ENCODE measurements at places on chromosomes 11 and 22. TPM values are rescaled to one million over a fixed set of nuclear protein-coding genes. Genes with fewer than 3 reads are reported as not detected.
A peak's percentile ranks its signal among the peaks of the same experiment; 100 is the strongest.

DNA sequence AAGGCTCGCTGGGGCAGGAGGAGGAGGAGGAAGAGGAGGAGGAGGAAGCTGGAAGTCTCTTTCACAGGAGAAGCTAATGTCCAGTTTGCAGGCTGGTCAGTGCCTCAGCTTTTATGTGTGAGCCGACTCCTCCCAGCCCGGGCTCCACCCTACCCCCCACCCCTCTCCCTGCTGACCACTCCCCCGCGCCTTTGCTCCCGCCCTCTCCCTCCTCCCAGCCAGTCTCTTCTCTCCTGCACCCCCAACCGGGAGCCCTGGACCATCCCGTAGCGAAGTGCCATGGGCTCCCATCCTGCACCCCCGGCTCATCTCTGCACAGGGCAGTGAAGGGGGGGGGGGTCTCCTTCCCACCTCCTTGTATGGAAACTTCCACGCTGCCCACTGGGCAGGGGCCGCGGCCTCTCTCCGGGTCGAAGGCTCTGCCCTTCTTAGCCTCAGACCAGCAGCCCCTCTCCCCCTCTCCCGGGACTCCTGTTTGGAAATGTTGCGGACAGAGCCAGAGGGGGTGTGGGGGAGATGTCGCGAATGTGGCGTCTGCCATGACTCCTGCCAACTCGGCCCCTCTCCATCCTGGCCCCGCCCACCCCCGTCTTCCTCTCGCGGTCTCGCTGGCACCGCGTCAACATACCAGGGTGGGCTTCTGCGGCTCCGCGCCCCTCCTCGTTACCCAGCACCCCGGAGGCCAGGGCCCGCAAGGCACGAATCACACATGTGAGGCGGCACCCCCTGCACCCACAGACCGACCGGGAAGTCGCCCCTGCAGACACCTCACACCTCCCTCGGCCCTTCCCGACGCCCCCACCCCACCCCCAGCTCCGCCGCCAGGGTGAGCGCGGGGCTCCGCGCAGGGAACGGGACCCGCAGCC is 1.8 kb downstream of the IGF2 start:
- H3K4me1 ChIP-seq, result no peaks in the 10 kb centered on the region
- peak overlapping the region; percentile 18 for H3K27ac ChIP-seq
- DNase-seq, result peak; percentile 36
- no peaks in the 10 kb centered on the region for H3K27me3 ChIP-seq

- H3K27me3 ChIP-seq, result peaks cover 23% of the 10 kb centered on the region
- no peak overlapping the region for H3K27ac ChIP-seq
- no peak overlapping the region for H3K4me3 ChIP-seq
- no peaks in the 10 kb centered on the region for H3K36me3 ChIP-seq
- H3K4me1 ChIP-seq, result no peaks in the 10 kb centered on the region
Observed at GRCh38 chr11:119607726-119608125, 121.3 kb downstream of the NECTIN1 start.

- peaks cover 7% of the 10 kb centered on the region for H3K4me1 ChIP-seq
- no peaks in the 10 kb centered on the region for H3K27me3 ChIP-seq
- no peak for DNase-seq
- no peak overlapping the region for H3K4me3 ChIP-seq
- H3K27ac ChIP-seq, result no peak overlapping the region
- no peaks in the 10 kb centered on the region for H3K36me3 ChIP-seq
Observed at GRCh38 chr11:102476069-102476468, 23.5 kb upstream of the TMEM123 start.

GRCh38 chr11:16744128-16744725 is 5.8 kb downstream of the C11orf58 start:
- no peak for DNase-seq
- H3K36me3 ChIP-seq, result peaks cover 38% of the 10 kb centered on the region
- no peak overlapping the region for H3K27ac ChIP-seq
- H3K4me1 ChIP-seq, result 0 out of 2 replicates have a peak, but pooled peaks cover 5% of the 10 kb centered on the region
- H3K27me3 ChIP-seq, result no peaks in the 10 kb centered on the region
- no peak overlapping the region for H3K4me3 ChIP-seq

- no peaks in the 10 kb centered on the region for H3K36me3 ChIP-seq
- peaks cover 5% of the 10 kb centered on the region for H3K4me1 ChIP-seq
- no peak overlapping the region for H3K27ac ChIP-seq
- DNase-seq, result no peak
Observed at GRCh38 chr22:50578776-50579310, 616 bp upstream of the CPT1B start.

DNA sequence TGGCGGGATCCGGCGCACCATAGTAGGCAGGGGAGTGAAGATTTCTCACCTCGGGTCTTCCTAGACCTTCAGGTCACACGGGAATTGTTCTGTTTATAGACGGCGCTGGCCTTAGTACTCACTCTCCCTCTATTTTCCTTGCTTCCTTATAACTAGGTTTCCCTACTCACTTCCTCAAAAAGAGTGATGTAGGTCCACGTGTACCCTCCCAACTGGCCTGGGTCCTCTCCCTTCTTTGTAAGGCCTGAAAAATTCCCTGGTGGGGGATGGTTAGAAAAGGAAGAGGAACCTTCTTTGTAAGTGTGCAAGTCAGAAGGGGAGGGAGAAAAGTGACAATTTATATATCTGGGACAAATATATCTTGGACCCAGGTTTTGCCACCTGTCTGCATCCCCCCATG is 2.9 kb upstream of the TMEM9B start:
- peaks cover 10% of the 10 kb centered on the region for H3K4me1 ChIP-seq
- no peaks in the 10 kb centered on the region for H3K27me3 ChIP-seq
- H3K36me3 ChIP-seq, result no peaks in the 10 kb centered on the region
- no peak overlapping the region for H3K27ac ChIP-seq
- DNase-seq, result no peak
- no peak overlapping the region for H3K4me3 ChIP-seq

DNA sequence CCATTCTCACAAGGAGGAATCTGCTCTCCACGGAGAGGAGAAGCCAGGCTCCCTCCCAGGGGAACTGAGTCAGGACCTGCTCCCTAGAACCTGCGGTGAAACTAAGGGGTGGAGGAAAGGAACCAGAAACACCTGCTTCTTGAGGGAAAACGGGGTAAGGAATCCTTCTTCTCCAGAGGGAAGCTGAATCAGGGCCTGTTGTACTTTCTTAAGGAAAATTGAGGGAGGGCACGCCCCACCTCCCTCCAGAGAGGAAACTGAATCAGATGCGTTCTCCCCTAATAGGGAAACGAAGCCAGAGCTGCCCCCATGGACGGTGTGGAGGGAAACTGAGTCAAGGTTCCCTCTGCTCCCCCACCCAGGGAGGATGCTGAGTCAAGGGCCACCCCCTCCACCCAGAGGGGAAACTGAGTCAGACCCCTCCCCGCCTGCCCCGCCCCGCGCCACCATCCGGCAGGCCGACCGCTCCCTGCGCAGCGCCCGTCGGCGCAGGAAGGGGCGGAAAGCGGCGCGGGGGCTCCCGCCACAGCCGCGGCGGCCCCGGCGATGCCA is 393 bp downstream of the RELA start:
- H3K27ac ChIP-seq, result peak overlapping the region; percentile 95
- peaks cover 17% of the 10 kb centered on the region for H3K4me1 ChIP-seq
- peaks cover 28% of the 10 kb centered on the region for H3K36me3 ChIP-seq

- no peaks in the 10 kb centered on the region for H3K27me3 ChIP-seq
- no peaks in the 10 kb centered on the region for H3K4me1 ChIP-seq
- no peak overlapping the region for H3K4me3 ChIP-seq
- H3K27ac ChIP-seq, result no peak overlapping the region
- no peaks in the 10 kb centered on the region for H3K36me3 ChIP-seq
- no peak for DNase-seq
Observed at GRCh38 chr11:9089061-9089460, 2.3 kb downstream of the SCUBE2 start.

GRCh38 chr11:66842501-66842895 is 743 bp upstream of the RCE1 start:
- H3K4me1 ChIP-seq, result peaks cover 20% of the 10 kb centered on the region
- peaks cover 17% of the 10 kb centered on the region for H3K36me3 ChIP-seq
- H3K27me3 ChIP-seq, result no peaks in the 10 kb centered on the region

- H3K27me3 ChIP-seq, result no peaks in the 10 kb centered on the region
- peak overlapping the region; percentile 95 for H3K27ac ChIP-seq
- peaks cover 81% of the 10 kb centered on the region for H3K4me1 ChIP-seq
- DNase-seq, result no peak
- peaks cover 24% of the 10 kb centered on the region for H3K36me3 ChIP-seq
Observed at GRCh38 chr11:122139595-122139866, 23.5 kb upstream of the BLID start.

- no peaks in the 10 kb centered on the region for H3K36me3 ChIP-seq
- H3K27me3 ChIP-seq, result no peaks in the 10 kb centered on the region
- peaks cover 8% of the 10 kb centered on the region for H3K4me1 ChIP-seq
- H3K27ac ChIP-seq, result no peak overlapping the region
Observed at GRCh38 chr11:59729834-59730233, 16.2 kb upstream of the OR10V1 start.

MS4A8 gene
- total RNA-seq, result 0.17 TPM

BAIAP2L2 gene
- total RNA-seq, result 1.0 TPM

TEX54 gene
- not detected for total RNA-seq

KRTAP5-8 gene
- total RNA-seq, result not detected

OTUB1 gene
- 87.0 TPM for total RNA-seq
